ENCODE measurements at places on chromosomes 16 and 17.

GRCh38 chr16:48558371-48558841, 51.6 kb downstream of the N4BP1 start:
- DNase-seq = no peak

DNA sequence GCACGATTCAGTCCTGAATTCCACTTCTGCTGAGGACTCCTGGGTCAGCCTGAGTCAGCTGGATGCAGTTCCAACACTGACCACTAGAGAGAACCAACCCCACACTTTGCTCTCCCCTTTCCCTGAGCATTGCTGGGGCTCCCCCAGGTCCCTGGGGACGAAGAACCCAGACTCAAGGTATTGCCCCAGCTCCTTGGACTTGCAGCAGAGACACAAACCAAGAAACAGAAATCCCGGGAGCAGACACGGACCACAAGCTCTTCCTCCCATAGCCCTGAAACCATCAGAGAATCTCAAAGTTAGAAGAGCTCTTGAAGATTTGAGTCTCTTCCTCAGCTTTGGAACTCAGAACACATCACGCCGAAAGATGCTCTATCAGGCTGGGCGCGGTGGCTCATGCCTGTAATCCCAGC, 678 bp upstream of the GH1 start:
- DNase-seq = peak; percentile 86

GRCh38 chr16:58842746-58843145, 108.6 kb upstream of the GOT2 start:
- DNase-seq = no peak

DNA sequence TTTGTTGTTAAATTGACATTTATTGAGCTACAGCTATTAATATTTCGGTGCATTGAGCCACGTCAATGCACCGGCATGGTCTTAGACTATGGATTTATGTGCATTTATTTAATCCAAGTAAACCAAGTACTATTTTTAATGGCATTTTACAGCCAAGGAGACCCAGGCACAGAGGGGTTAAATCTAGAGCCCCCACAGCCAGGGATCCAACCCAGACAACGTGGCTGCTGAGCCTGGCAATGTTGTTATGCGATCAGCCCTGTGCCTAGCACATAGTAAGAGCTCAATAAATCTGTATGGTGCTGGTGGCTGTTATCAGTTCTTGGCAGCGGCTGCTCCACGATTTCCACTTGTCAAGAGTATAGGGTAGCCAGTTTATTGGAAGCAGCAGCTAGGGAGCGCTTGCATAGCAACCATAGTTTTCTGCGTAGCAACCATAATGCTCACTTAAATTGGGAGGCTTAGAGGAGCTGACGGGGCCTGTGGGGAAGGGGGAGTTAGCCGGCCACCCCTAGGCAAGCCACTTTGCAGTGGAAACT, 541 bp upstream of the RBBP6 start:
- no peak for DNase-seq

- no peak for DNase-seq
Measured at GRCh38 chr17:36599546-36600250, 1.7 kb upstream of the MRM1 start.

DNA sequence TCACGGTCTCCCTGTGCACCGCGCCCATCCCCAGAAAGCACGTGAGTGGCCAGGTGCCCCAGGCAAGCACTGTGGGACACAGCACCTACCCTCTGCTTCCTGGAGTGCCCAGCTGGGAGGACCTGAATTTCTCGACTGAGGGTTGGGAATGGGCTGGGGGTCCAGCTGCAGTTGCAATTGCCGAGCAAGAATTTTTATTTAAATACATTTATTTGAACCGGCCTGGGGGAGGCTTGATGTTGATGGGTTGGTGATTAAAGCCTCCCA, 6.3 kb downstream of the SLC5A2 start:
- no peak for DNase-seq

GRCh38 chr16:71929048-71929447, 33.7 kb downstream of the IST1 start:
- DNase-seq = no peak

DNA sequence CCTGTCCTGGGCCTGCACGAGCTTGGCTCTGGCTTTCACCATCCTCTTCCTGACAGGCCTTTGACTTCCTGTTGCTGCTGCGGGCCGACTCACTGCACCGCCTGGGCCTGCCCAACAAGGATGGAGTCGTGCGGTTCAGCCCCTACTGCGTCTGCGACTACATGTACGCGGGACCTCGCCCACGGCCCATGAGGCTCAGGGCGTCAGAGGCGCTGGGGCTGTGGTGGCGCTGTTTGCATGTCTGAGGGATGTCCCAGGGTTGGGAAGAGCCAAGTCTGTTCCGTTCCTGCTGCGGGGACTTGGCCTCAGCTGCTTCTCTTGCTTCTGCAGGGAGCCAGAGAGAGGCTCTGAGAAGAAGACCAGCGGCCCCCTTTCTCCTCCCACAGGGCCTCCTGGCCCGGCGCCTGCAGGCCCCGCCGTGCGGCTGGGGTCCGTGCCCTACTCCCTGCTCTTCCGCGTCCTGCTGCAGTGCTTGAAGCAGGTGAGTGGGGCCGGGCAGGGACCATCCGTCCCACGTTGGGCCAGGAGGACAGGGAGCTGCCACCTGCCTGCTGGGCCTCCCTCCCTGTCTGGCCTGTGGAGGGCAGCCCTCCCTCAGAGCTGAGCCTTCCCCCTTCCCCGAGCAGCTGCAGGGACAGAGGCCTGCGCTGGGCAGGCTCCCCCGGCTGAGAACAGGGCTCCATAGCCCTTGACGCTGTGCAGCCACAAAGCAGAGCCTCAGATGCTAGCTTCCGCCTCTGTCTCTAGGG, 23.8 kb downstream of the TSC2 start:
- DNase-seq = no peak

- DNase-seq = no peak
Measured at GRCh38 chr17:2070241-2071023, 15.5 kb downstream of the HIC1 start.

DNA sequence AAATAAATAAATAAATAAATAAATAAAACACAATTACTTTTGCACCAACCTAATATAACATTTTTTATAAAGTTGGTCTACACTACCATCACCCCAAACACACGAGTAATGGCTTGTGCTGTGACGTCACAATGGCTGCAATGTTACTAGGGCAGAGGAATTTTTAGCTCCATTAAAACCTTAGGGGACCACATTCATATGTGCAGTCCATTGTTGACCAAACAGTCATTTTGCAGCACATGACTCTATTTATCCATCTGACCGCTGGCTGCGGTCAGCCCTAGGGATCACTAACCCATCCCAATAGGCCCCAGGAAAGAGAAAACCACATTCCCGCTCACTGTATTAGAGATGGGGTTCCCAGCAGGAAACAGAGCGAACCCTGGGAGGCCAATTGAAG, 9.6 kb downstream of the CDH5 start:
- no peak for DNase-seq

DNA sequence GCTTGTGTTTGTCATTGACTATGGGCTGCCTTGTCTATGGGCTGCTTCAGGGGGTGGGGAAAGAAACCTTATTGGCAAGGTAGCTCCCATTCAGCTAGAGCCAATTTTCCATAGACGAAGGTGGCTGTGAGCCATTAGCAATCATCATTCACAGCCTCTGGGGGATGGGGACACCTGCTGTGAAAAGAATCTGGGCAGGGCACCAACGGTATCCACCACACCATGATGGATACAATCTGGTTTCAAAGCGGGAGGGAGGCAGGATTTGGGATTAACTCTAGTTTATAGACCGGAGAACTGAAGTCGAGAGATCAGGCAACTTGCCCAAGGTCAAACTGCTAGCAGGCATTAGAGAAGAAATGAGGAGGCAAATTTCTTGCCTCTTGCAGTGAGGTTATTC, 182.3 kb downstream of the SHISA9 start:
- no peak for DNase-seq

DNA sequence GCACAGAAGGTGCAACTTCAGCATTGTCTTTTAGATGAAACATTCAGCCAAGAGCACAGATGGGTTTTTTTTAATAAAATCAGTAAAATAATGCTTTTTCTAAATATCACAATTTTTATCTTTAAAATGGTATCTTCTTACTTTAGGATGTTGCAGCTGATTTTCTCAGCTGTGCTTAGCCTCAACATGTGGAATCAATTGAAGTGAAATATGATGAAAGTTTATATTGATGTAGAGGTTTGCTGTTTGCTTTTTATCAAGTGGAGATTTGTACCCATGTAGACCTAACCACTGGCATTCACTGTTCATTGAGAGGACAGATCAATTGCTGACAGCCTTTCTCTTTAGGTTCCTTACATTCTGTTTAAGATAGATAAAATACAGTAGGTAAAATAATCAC, 107.8 kb downstream of the CYB561 start:
- no peak for DNase-seq

GRCh38 chr16:8639694-8640093, 18.2 kb downstream of the METTL22 start:
- peak; percentile 61 for DNase-seq

- DNase-seq = no peak
Measured at GRCh38 chr17:74773871-74774286, 2.3 kb downstream of the NAT9 start.

GRCh38 chr16:19114359-19115147, 789 bp downstream of the ITPRIPL2 start:
- peak; percentile 83 for DNase-seq

GRCh38 chr16:528111-529011, 849 bp downstream of the CAPN15 start:
- DNase-seq = peak; percentile 88

GRCh38 chr16:50567651-50568050, 19.5 kb downstream of the NKD1 start:
- peak; percentile 39 for DNase-seq

DNA sequence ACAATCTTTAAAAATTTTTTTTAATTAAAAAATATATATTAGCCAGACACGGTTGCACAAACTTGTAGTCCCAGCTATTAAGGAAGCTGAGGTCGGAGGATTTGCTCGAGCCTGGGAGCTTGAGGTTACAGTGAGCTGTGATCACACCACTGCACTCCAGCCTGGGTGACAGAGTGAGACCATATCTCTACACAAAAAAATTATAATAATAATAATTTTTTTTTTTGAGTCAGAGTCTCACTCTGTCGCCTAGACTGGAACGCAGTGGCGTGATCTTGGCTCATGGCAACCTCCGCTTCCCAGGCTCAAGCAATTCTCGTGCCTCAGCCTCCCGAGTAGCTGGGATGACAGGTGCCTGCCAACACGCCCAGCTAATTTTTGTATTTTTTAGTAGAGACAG, 23.8 kb downstream of the LITAF start:
- DNase-seq = no peak

DNA sequence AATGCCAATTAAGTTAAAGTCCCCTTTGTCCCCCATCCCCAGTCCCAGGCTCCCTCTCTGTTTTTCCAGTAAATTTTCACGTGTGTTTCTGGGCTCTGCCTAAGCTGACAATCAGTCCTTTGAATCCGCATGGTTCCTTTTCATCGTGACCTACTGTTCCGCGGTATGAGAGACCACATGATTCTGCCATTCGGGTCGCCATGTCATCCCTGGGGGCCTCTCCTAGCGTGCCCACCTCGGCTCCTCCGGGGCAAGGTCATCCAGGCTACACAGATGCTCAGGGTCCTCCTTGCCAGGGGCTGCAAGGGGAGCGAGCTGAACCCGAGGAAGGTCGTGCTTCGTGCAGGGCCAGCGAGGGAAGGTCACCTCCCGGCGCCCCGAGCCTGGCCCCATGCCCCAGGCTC, 157.6 kb downstream of the RAB11FIP4 start:
- no peak for DNase-seq

GRCh38 chr17:78826836-78827509, 13.6 kb downstream of the USP36 start:
- DNase-seq = peak; percentile 82

- no peak for DNase-seq
Measured at GRCh38 chr16:14405611-14406537, 224.2 kb downstream of the PARN start.

GRCh38 chr17:14469971-14470370, 169.1 kb downstream of the HS3ST3B1 start:
- DNase-seq = no peak

DNA sequence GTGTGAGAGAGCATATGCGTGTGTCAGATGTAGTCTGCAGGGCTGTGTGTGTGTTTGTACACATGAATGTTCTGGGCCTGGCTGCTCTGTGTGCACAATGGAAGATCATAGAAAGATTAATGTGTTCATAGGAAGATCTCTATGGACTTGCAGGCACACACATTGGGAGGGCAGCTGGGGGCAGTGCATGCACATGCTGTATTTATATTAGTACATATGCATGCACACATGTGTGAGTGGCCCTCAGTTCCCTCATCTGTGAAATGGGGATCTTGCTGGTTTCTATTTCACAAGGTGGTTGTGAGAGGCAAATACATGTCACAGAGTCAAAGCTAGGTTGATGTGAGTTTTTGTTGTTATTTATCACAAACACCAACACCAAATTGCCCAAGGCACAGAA, 2.1 kb downstream of the CA7 start:
- no peak for DNase-seq

GRCh38 chr16:4450931-4451519, 23.4 kb downstream of the NMRAL1 start:
- no peak for DNase-seq

DNA sequence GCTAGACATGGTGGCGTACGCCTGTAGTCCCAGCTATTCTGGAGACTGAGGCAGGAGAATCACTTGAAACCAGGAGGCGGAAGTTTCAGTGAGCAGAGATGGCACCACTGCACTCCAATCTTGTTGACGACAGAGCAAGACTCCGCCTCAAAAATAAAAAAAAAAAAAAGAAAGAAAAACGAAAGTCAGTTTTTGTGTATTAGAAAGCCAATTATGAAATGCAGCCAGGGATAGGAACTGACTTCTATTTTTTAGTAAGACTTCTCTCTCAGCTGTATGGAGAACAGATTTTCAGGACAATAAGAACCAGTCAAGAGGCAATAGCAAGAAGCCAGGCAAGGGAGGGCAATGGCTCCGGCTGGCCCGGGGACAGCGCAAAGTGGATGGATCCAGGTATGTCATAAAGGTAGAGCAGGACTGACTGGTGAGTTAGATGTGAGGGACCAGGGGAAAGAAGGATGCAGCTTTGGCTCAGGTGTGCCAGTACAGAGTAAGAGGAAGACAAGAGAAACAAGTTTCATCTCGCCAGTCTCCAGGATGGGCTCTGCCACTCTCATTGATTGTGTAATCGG, 12.5 kb upstream of the CCL1 start:
- DNase-seq = no peak

- no peak for DNase-seq
Measured at GRCh38 chr17:31453896-31454295, 62.4 kb downstream of the RAB11FIP4 start.

DNA sequence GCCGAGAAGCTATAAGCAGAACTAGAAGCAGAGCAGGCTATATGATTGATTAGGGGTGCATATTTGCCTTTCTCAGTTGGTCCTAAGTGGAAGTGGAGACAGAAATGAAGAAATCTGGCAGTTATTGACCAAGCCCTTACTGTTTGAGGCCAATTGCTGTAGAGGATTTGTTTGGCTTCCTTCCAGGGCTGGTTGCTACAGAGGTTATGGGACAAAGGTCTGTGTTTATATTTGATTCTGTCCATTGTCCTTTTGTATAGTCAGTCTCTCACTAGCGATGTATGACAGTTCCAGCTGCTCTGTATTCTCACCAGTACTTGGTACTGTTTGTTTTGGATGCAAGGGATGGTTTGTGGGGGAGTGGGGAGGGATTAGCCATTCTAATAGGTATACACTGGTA, 7.3 kb upstream of the ALOX15 start:
- no peak for DNase-seq

- DNase-seq = no peak
Measured at GRCh38 chr16:1330260-1330914, 3.1 kb upstream of the BAIAP3 start.

GRCh38 chr16:29729116-29729521, 16.7 kb downstream of the C16orf54 start:
- DNase-seq = no peak
